ENCODE measurements at places on chromosomes 7 and 10. TPM values are rescaled to one million over a fixed set of nuclear protein-coding genes. Genes with fewer than 3 reads are reported as not detected.

The RGR gene
- not detected for total RNA-seq

- DNase-seq: no peak
These were observed 518.1 kb upstream of the AKR1E2 start for GRCh38 chr10:4307910-4308309.

- DNase-seq: no peak
These were observed 86.7 kb downstream of the KLF6 start for GRCh38 chr10:3698312-3698711.

DNA sequence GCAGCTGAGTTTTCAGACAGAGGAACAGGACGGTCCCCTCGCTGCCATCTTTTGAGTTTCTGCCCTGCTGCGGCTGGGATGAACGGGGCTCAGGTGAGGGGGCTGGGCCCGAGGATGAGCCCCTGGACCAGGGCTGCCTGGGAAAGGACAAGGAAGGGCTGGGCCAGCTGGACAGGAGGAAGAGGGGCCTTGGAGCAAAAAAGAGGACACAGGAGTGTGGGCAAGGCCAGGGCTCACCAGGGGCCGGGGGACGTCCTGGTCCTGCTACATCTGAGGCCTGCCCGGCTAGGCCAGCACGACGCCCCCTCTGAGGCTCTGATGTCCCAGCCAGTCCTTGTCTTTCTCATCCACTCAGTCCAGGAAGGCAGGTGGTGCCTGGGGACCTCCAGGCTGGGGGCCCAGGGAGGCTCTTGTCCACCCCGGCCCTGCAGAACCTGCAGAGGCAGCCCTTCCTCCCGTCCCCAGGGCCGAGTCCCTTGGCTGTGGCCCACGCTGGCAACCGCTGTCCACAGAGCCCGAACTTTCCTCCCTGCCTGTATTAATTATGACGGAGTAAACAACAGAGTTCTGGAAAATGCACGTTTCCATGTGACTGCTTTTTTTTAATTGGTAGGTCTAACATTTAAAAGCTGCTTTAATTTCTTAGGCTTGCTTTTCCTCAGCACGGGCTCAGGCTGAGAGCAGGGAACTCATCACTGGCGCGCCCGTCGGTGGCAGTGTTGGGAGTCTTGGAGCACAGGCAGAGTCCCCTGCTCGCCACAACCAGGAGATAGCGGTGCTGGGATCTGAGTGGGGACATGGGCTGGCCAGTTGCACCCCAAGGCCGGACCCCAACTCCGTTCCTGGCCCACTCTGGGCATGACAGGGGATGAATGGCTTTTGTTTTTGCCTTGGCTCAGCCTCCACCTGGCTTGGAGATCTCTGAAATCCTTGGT lies 187.7 kb downstream of the ELFN1 start:
- DNase-seq: no peak

- no peak for DNase-seq
These were observed 100.5 kb downstream of the FGFR2 start for GRCh38 chr10:121497513-121498470.

The OR6B1 gene
- not detected for total RNA-seq

The SLC18A3 gene
- not detected for total RNA-seq

- no peak for DNase-seq
These were observed 277.5 kb downstream of the PTPRN2 start for GRCh38 chr7:158309868-158310763.

GRCh38 chr7:16891874-16892643 lies 10.3 kb upstream of the AGR3 start:
- DNase-seq: no peak

The CRYGN gene
- total RNA-seq: not detected

GRCh38 chr7:11170175-11170574 lies 196.5 kb downstream of the PHF14 start:
- DNase-seq: no peak

GRCh38 chr7:152462995-152463708 lies 27.3 kb upstream of the KMT2C start:
- DNase-seq: peak; percentile 41

DNA sequence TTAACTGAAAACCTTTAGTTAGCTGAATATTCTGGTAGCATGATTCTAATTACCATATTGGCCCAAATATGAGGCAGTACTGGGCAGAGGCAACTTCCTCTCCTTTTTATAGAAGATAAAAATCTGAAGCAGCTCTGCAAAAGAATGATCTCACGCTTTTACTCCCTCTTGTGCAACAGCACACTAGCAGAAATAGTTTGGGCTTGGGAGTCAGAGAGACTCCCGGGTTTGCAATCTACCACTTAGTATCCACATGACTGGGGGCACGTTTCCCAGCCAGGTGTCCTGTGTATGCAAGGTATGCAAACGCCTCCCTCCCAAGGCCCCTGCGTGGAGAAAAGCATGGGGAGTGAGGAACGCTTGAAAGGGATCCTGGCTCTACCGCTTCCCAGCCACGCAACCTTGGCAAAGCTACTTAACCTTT lies 47.2 kb upstream of the RHEB start:
- DNase-seq: no peak

DNA sequence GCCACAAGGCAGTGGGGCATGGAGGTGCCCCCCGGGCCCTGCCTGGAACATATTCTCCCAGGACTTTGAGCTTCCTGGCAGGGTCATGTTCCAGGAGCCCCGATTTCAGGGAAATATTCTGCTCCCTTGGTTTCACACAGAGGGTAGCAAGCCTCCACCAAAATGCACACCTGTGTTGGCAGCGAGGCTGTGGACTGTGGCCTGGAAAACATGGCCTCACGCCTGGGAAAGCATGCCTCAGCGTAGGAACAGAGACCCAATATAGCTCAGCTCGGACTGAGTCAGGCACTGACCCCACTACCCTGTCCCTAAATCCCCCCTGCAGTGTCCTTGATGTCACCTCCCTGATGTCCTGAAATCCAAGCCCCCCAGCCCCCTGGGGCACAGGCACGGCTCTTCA lies 92.0 kb downstream of the KCNMA1 start:
- DNase-seq: no peak

DNA sequence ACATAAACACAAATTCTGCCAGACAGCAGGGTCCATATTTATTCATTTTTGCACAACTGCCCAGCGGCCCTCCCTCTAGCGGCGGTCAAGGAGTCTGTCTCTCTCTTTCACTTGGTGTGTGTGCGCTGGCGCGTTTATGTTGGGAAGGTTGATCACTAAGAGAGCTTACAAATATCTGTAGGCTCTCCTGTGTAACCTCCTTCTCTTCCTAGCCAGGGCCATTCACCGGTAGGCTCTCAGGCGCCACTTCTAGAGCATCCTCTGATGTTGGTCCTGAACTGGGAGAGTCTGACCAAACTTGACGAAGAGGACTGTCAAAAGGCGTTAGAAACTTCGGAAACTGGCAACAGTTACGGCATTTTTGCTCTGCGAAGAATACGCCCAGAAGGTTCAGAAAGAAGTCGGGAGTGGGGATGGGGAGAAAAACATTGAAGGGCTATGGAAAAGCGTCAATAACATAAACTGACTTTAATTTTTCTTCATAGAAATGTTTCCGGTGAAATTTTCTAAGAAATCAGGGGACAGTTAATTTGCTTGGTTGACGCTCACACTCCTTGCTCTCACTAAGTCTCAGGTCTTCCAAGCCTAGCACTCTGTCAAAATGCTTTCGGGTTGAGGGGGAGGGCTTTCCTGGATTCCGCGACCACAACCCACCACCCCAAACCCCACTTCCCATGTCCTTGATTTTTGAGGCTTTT lies 731.1 kb downstream of the ZWINT start:
- DNase-seq: no peak

The PDZD8 gene
- total RNA-seq: 15.7 TPM

The PPP1R9A gene
- not detected for total RNA-seq

DNA sequence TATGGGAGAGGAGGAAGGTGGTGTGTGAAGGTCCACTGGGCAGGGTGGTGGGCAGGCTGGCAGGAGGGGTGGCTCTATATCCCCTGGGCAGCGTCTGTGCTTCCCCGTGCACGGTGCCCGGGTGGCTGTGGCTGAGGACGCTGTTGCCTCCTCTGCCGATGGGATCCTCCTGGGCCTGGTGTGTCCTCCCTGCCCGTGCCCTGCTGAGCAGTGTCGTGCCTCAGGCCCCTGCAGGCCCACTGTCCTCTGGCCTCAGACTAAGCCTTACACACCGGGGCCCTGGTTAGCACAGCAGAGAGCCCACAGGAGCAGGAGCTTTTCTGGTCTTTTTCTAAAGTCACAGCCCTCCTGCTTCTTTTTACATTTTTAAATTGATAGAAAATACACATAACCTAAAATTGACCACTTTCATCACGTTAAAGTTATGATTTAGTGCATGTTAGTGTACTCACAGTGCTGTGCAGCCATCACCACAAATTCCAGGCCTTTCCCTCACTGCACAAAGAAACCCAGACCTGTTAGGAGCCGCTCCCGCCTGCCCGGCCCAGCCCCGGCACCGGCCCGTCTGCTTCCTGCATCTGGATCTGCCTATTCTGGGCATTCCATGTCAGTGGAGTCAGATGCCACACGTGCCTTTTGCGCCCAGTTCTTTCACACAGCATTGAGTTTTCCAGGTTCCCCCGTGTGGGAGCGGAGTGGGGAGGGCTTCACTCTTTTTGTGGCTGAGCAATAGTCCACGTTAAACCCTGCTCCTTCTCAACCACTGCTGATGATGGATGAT lies 19.4 kb downstream of the PFKFB3 start:
- DNase-seq: no peak

DNA sequence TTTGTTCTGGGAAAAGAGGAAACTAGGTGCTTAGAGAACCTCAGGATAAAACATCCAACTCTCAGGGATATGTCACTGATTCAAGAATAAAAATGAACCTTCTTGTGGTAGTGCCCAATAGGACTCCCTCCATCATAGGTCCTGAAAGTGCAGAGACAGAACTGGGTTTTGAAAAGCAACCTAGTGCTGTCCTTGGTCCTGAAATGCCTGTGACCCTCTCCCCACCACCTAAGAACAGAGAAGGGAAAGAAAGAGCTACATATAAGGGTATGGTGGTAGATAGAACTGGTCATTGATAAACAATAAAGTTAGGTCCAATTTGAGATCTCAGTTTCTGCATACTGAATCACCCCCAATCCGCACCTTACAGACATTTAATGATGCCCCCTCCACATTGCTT lies 953.3 kb downstream of the XPNPEP1 start:
- peak; percentile 57 for DNase-seq

The ANAPC16 gene
- 90.4 TPM for total RNA-seq

- no peak for DNase-seq
These were observed 46.8 kb downstream of the PDE1C start for GRCh38 chr7:32023376-32023775.
